ENCODE measurements at places on chromosomes 11 and 22.

DNA sequence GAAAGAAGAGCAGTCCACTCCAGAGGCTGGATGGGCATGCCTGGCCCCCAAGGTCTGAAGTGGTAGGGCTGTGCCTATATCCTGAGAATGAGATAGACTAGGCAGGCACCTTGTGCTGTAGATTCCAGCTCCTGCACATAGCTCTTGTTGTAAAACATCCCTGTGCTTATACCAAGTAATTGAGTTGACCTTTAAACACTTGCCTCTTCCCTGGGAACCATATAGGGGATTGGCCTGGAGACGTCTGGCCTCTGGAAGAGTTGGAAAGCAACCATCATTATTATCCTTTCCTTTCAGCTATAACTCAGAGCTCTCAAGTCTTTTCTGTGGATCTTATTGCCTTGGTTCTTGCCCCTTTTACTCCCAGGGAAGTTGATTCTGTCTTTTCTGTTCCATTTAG lies 15.1 kb downstream of the LIMK2 start:
- DNase-seq = no peak

DNA sequence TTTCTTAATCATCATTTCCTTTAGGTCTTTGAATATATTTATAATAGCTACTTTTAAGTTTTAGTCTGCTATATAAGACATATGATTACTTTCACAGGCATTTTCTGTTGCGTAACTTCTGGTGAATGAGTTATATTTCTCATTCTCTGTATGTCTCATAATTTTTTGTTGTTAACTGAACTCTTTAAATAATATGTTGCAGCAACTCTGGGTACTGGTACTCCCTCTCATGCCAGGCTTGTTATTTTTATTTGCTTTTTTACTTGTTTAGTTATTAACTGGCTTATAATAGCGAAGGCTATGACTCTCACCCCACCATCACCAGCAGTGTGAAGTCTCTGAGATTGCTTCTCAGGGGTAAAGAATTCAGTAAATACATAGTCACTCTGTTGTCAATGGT lies 524.2 kb upstream of the CHORDC1 start:
- DNase-seq = no peak

DNA sequence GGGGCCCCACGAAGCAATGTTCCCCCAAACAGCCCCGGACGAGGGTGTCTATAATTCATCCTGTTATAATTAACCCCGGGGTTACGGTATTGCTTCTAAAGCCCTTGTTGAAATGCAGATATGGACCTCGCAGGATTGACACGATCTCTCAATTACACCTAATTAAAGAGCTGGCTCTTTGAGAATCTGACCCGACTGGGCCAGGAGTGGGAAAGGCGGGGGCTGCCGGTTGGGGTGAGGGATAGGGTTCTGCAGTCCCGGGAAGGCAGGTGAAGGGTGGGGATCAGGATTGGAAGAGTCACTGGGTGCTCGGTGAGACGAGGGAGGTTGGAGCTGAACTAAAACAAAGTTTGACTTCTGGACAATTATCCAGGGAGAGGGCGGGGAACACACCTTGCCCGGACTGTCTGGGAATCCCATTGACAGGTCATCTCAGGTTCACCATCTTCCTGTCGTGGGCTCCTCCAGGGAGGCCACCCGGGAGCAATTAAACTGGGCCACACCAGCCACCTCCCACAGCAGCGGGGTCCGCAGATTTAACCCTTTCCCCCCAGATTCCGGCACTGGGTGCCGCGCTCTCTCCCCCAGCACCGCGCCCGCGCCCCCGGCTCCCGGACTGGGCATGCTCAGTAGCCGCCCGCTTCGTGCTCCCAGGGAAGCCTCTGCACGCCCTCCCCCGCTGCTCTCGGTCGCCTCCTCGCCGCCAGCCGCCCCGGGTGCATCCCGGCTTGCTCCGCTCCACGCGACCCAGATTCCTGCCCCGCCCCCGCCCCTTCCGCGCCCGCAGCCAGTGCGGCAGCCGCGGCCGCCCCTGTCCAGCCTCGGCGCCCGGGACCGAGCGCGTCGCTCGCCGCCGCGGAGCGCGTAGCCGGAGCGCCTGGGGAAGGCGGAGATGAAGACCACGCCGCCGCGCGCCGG lies at the start of gene ELMOD1:
Gene ELMOD1, plus strand, starts transcription at position 688 of the 918 bp plus-strand sequence. CDS start 27,043 bp downstream, outside the sequence.
- DNase-seq = no peak

- DNase-seq = no peak
Observed at GRCh38 chr11:69958308-69958707, 119.8 kb upstream of the ANO1 start.

DNA sequence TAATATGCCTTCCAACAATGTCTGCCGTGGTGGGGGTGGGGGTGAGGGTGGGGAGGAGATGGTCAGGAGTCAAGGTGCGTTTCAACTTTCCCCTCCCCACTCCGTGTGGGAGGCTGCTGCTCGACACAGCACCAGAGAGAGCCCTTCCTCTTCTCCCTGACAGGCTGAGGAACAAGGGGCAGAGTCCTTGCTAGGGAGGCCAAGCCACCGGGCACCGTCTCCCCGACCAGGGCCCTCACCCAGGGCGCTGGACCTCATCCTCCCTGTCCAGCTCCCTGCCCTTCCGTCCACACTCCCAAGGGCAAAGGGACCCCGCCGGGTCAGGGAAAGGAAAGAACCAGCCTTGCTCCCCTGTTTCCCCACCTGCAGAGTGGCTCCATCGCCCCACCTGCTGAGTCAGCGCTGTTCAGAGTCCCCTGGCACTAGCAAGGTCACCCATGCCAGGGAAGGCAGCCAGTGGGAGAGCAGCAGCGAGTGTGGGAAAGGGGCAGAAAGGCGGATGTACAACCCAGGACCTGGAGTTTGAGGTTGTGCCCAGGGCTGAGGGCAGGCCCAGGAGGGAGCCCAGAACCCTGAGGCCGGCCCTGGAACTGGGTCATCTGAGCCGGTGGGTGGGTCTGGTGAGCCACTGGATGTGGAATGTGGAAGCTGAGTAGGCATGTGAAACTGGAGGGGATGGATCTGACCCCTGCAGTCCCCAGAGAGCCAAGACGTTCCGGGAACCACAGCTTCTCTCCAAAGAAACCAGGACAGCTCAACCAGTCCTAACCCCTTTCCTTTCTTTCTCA lies 47.2 kb downstream of the BUD13 start:
- no peak for DNase-seq

- no peak for DNase-seq
Observed at GRCh38 chr11:94705891-94706615, 62.1 kb upstream of the AMOTL1 start.

DNA sequence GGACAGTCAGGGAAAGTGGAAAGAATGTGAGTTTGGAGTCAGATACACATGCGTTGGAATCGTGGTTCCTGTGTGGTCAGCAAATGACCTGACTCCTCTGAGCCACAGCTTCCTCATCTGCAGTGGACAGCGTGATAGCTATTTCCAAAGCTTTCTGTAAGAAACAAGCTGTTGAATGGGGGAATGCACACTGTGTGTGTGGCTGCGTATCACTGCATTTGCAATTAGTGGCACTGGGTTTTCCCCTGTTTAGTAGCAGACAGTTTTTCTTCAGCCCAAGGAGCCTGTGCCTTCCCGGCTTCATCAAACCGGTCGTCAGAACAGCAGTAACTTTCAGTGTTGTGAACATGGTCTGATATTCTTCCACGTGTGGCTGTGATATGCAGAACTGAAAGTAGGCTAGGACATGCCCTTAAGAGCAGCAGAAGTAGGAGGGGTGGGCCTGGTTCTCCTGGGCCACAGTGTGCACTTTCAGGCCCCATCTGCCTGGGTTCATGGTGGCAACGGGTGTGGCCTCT lies 121.5 kb downstream of the RRAS2 start:
- peak; percentile 3 for DNase-seq

GRCh38 chr11:65078151-65078550 lies 5.7 kb downstream of the CDCA5 start:
- DNase-seq = peak; percentile 77

GRCh38 chr11:61742391-61742790 lies 10.0 kb upstream of the MYRF start:
- DNase-seq = no peak

GRCh38 chr11:90717522-90717921 lies 494.7 kb upstream of the CHORDC1 start:
- DNase-seq = no peak

- no peak for DNase-seq
Observed at GRCh38 chr11:1131033-1131911, 26.5 kb upstream of the MUC5AC start.

DNA sequence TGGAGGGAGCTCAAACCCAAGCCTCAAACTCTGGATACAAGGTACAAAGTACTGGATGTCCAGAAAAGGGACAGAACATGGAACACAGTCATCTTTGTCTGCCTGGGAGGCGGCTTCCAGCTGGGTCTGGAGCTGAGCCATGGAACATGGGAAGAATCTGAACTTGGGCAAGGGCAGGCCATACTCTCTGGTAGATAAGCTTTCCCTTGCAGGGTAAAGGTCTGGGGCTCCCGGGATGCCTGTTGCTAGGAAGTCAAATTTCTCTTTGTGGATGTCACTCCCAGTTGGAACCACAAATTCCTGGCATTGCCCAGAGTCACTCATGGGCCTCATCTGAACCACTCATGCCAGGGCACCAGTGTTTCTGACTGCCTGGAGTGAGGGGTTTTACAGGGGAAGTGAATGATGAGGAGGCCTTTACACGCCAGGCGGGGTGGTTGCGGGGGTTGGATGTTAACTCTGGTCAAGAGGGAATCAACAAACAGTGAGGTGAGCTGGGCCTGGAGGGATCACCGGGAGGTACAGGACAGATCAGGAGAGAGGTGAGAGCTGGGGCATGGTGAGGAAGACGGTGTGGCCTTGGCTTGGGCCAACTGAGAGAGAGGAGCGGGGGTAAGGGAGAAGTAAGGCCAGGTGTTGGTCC lies 5.7 kb downstream of the FTH1 start:
- no peak for DNase-seq

GRCh38 chr11:8352103-8352875 lies 88.6 kb upstream of the LMO1 start:
- no peak for DNase-seq

GRCh38 chr22:37455896-37456295 lies 28.6 kb upstream of the ELFN2 start:
- no peak for DNase-seq

DNA sequence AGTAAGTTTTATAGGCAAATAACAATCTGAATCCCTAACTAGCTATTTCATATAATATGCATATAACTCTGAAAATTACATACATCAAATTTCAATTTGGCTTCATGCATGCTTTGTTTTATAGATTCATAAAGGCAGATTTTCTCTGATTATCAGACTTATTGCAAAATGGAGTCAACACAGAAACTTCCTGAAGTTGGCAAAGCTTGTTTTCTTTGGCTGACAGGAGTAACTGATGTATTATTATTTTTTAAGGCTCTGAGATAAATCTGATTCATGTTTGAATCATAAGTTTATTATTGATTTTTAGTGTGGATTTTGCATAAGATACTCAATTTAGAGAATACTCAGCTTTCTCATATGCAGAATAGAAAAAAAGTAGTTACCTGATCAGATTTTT lies 356.3 kb upstream of the CCDC90B start:
- DNase-seq = no peak

DNA sequence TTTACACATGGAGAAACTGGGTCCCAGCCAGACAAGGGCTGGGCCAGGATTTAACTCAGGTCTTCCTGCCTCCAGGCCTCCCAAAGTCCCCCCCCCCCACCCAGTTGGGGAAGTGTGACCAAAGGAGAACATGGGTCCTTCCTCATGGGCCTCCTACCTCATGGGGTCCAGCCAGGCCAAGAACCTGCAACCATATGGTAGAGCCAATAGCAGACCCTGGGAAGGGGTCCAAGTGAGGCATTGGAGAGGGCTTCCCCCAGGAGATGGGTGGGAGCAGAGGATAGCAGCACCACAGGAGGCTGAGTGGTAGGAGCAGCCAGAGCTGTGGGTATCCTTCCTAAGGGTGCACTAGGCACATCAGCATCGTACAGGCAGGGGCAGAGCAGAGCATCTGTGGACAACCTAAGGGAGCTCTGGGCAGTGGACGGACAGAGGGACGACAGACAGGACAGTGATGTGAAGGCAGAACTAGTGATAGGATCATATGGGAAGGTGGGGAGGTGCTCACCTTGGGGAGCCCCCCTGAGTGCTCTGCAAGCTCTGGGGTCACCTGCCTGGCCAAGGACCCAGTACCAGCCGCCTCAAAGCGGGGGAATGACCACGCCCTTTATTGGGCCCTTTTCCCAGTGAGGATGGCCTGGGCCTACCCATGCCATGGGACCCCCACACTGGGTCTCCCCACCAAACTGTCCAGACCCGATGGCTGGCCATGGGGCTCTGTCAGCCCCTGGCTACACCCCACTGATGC lies 4.5 kb downstream of the ARVCF start:
- no peak for DNase-seq

- DNase-seq = peak; percentile 9
Observed at GRCh38 chr11:56841210-56841810, 92.8 kb upstream of the OR9G4 start.

Measured in CD4-positive, alpha-beta T cell treated with Interleukin-4 for 4 hours (primary cell).